ENCODE measurements at places on chromosomes 2 and 18. TPM values are rescaled to one million over a fixed set of nuclear protein-coding genes. Genes with fewer than 3 reads are reported as not detected.

Gene XIRP2
- total RNA-seq: not detected

GRCh38 chr2:131104487-131105155, 515 bp upstream of the PLEKHB2 start:
- H3K4me3 ChIP-seq: peak overlapping the region; percentile 96
- peak; percentile 78 for DNase-seq
- peak overlapping the region; percentile 93 for H3K27ac ChIP-seq
- no peaks in the 10 kb centered on the region for H3K36me3 ChIP-seq

GRCh38 chr2:161576421-161576820, 47.8 kb upstream of the SLC4A10 start:
- DNase-seq: no peak
- H3K27me3 ChIP-seq: no peaks in the 10 kb centered on the region
- no peaks in the 10 kb centered on the region for H3K36me3 ChIP-seq

GRCh38 chr2:107742460-107743027, 84.1 kb upstream of the RGPD4 start:
- no peaks in the 10 kb centered on the region for H3K27me3 ChIP-seq
- no peak for DNase-seq
- H3K36me3 ChIP-seq: no peaks in the 10 kb centered on the region
